ENCODE measurements at places on chromosomes 1 and 21. TPM values are rescaled to one million over a fixed set of nuclear protein-coding genes. Genes with fewer than 3 reads are reported as not detected.

Gene NEXN
- total RNA-seq, result 3.3 TPM

Gene PTPN22
- not detected for total RNA-seq

Gene LCE2B
- not detected for total RNA-seq

Gene NCAM2
- 5.2 TPM for total RNA-seq

Gene DMAP1
- 39.5 TPM for total RNA-seq

Gene FMO2
- 0.25 TPM for total RNA-seq

Gene KRTAP10-5
- not detected for total RNA-seq

DNA sequence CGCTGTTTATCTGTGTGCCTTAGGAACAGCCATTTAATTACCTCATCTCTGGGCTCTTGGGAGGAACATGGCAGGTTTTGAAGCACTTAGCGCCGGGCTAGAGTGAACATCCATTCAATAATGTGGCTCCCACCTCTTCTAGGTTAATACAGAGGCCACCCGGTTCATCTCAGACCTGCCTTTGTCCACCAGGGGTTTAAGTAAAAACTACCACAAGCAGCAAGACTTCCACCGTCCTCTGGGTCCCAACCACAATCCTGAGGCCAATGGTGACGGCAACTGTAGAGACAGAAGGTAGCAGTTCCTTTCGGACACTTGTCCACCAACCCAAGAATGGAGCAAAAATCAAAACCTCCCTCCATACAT lies 924 bp upstream of the DDOST start:
- DNase-seq, result no peak

DNA sequence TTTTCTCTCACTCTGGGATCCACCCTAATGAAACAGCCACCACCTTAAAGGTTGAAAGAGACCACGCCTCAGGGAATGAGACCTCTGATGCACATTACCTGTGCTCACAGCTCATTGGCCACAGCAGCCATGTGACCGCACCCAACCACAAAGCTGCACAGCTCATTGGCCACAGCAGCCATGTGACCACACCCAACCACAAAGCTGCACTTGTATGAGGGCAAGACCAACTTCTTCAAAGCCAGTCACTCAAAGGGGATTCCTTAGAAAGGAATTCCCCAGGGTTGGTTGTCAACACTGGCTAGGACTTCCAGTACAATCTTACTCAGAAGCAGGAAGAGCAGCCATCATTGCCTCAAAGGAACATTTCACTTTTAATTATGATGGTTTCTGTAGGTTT lies 43.6 kb upstream of the PDE9A start:
- no peak for DNase-seq

- DNase-seq, result peak; percentile 87
Measured at GRCh38 chr1:204503122-204503912, 8.7 kb upstream of the PIK3C2B start.

DNA sequence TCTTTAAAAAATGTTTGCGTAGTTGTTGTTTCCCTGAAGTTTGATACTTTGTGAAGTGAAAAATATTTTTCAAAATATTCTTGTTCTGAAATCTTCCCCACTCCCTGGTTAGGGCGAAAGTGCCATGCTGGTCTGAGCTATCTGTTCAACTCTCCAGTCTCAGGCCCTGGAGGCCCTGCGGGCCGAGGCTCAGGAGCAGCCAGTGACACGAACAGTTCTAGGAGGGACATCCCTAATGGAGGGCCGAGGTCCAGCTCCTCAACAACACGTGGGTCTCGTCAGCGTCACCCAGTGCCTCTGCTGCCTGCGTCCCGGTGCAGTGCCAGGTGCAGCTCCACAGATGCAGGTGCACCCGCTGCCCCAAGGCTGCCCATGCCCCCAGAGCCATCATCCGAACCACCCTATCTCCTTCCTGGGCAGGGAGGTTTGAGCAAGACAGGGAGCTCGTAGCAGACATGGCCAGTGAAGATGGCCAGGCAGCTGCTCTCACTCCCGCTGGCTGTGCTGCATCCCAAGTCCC lies 69.7 kb upstream of the COL6A1 start:
- DNase-seq, result no peak

DNA sequence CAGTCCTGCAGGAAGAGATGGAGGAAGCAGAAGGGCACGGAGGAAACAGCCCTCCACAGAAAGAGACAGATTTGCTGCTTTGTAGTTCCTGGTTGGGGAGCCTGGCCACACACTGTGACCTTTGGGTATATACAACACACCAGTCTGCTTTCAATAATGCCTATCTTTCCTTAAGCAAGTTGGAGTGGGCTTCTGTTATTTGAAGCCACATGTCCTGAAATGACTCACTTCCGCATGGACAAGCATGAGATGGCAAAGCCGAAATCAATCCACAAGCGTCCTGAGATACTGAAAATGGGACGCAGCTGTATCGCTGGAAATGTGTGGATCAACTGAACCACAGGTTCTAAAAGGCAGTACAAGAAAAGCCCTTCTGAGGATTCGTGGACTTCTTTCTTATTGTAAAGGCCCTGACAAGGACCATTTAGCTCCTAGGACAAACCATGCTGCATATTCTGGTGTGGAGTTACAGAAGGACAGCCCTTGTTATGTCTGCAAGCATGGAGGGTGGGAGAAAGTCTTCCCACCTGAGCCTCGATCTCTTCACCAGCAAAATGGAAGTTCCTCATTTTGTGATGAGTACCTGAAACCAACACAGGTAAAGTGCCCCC lies 22.7 kb upstream of the FHAD1 start:
- DNase-seq, result no peak

DNA sequence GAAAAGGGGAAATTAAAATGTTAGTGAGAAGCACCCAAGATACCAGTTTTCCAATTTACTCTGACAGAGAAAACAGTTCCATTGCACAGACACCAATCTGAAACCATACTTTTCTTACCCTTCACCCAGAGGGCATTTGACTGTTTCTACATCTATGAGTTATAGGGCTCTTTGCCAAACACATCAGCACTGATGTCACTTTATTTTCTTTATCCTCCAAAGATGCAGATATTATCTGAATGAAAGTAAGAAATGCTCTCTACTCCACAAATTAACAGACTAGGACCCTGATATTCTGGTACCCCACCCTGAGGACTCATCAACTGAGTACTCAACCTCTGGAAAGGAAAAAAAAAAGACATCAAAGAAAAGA lies 24.2 kb upstream of the PEX19 start:
- no peak for DNase-seq

DNA sequence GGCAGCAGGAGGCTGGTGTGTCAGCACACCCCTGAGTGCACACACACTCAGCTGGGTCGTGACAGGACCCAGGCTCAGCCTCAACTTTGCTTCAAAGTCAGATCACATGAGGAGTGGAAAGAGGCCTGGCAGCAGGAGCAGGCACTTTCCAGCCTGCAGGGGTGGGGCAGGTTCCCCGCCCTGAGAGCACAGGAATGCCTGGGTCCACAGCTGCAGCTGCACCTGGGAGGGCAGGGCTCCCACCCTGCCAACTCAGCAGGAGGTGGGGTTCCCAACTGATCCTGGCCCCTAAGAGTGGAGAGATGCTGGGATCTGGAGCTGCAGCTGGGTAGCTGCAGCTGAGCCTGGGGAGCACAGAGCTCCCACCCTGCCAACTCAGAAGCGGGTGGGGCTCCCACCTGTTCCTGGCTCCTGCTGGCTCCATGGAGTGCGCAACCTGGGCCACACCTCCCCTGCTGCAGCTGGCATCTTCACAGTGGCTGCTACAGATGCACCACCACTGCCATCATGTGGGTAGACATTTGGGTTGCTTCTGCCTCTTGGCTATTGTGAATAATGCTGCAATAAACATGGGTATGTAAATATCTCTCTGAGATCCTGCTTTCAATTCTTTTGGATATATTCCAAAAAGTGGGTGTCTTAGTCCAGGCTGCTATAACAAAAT lies 415.4 kb downstream of the TTLL7 start:
- no peak for DNase-seq

DNA sequence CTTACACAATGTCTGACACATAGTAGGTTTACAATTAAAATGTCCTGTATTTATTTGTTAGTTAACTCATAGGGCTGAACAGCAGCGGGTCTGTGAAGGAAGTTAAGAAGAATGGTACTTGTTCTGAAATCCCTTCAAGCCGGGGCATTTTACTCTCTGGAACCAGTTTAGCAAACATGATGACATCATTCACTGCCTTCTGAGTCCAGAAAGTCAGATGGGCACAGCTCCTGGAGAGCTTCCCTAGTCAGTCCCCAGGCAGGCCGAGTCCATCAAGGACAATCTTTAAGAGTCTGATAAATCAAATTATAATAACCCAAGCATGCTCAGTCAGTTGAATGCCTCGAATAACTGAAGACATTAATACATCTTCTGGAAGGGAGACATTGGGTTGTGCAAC lies 125.4 kb upstream of the DAB1 start:
- DNase-seq, result no peak

DNA sequence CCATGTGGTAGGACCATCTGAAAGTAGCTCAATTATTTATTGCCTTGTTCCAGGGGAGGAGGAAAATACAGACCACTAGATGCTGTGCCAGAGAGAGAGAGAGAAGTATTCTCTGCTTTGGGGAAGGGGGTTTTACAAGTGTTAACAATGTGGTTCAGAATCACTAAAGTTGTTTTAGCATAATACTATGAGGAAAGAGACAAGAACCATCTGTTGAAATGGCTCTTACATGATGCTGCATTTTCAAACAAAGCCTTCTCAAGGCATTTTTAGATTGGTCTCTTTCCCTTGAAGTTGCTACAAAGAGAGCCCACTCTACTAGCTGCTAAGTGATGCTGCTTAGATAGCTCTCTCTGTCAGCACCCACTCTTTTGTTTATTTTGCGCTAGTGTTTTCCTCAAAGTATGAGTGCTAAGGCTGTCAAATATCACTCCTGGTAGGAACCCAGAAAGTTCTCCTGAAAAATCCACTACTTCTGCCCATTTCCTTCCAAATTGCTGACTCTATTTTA lies 255.1 kb downstream of the NFIA start:
- no peak for DNase-seq

DNA sequence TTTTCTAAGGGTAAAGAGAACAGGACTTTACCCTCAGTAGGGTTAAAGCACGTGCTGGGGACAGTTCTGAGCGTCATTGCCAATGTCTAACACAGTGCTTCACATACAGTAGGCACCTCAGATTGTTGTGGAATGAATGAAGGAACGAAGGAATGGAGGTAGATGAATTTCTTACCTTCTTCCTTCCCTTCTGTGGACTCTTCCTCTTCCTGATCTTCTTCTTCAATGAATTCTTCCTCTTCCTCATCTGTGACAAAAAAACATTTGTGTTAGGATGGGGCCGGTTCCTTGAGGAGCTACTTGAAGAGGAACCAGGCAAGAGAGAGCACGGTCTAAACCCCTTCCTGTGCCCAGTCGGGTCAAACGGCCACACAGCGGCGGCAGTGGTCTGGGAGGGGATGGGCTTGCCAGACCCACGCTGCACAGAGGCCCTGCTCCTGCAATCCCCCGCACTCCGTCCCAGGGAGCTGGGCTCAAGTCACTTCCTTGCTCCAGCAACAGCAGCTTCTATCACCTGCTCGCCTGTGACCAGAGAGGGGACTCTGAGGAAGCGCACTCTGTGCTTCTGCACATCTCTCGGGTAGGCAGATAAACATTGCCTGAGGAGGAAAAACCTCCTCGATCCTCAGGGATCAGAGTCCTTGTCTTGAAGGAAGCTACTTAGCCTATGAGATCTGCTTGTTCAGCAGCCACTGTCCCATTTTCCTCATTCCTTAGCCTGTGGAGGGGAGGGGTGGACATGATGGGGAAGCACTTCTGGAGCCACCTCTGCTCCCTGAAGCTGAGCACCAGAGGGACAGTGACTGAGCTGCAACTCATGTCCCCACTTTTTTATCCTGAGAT lies 8.0 kb upstream of the SLC30A2 start:
- no peak for DNase-seq

- DNase-seq, result peak; percentile 13
Measured at GRCh38 chr1:88291611-88292354, 392.3 kb upstream of the PKN2 start.

DNA sequence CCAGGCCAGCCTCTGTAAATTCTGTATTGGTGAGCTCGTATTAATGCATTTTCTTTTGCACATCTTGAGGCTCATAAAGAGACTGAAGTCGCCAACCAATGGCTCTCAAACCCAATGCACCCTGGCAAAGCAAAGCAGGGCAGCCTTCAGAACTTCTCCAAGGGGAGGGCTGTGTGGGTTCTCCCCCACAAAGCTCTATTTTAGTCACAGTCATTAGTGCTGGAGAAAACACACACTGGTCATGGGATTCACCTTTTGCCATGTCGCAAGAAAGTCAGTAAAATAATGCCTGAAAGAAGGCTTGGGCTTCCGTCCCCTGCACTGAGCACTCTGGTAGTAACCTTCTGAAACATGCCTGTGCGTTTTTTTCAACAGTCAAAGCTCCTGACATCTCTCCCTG lies 26.3 kb upstream of the ATF3 start:
- no peak for DNase-seq

DNA sequence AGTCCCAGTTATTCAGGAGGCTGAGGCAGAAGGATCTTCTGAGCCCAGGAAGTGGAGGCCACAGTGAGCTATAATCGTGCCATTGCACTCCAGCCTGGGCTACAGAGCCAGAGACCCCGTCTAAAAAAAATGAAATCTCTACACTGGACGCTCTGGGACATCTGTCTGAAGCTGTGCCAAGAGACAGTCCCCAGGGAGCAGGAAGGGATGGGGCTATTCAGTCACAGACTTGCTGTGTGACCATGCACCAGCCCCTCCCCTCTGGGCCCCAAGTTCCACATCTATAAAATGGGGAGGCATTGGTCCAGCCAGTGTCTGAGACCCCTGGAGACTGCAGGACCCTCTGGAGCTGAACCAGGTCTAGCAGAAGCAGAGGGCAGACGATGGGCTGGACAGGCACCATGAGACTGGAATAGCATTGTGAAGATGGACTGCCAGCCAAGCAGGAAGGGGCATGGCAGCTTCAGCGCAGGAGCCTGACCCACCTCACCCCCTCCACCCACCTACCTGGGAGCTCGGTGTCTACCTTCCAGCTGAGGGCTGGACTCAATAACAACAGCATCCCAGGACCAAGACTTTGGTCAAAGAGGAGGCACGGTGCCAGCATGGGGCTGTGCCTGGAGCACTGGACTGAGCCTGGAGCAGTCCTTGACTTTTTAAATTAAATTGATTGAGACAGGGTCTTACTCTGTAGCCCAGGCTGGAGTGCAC lies 1.4 kb downstream of the TMEM54 start:
- no peak for DNase-seq

DNA sequence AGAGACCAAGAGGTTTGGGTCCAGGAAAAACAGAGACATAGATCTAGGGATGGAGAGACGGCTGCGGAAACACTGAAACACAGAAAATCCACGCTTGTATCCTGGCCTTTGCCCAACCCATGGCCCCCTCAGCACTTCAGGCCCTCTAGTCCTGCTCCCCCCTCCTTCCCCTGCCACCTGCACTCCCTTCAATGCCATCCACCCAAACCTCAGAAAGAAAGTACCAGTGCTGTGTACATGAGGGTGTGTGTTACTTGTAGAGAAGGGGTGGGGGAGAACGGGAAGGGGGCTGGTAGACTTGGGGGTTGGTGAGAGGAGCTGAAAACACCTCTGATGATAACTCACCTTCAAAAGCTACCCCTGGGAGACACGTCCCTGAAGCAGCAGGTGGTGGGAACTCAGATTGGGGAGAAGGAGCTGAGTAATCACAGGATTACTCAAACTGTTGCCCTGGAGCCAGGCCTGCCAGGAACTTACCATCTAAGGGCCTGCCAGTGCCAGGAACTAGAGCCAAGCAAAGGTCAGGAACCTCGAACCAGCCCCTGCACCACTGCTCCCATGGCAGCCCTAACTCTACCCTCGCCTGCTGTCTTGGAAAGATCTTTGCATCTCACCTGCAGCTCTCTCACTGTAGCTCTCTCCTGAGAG lies 11.5 kb downstream of the RORC start:
- DNase-seq, result no peak

GRCh38 chr1:201061049-201061448 lies 37.5 kb upstream of the KIF21B start:
- no peak for DNase-seq

Data from G401 (cell line).